ENCODE measurements at places on chromosomes 13 and 19.

GRCh38 chr19:58554494-58555368 is at the start of gene CHMP2A:
TSS of gene CHMP2A (minus strand) at chr19:58555105. CDS start at chr19:58554212, 893 bp downstream.
- peak; percentile 96 for DNase-seq

- DNase-seq: no peak
These were observed 75.7 kb downstream of the ZNF100 start for GRCh38 chr19:21691661-21692060.

GRCh38 chr13:111658145-111659100 is 338.0 kb downstream of the TEX29 start:
- no peak for DNase-seq

DNA sequence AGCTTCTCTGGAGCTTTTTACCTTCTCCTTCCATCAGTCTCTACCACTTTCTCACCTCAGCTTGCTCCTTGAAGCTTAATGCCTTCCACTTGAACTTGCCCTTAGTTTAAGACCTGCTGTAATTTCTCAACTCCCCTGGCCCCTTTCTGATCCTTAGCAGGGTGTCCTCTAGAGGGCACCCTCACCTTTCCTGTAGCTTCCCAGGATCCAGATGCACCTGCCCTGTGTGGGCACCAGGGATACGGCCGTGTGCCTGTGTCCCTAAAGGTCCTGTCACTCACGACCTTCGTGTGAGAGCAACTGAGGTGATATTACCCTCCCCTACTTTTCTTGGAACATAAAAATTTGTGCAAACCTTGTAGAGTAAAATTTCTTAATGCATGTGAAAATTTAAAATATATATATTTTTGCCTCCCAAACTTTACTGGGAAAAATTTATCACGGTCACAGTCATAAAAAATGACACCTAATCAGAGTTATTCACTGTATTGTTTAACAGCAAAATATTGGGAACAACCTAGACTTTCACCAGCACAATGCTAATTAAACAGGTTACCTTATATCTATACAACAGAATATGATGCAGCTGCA is 46.4 kb downstream of the PSG3 start:
- DNase-seq: no peak

GRCh38 chr19:41351339-41352245 is 2.1 kb downstream of the TGFB1 start:
- DNase-seq: peak; percentile 70

DNA sequence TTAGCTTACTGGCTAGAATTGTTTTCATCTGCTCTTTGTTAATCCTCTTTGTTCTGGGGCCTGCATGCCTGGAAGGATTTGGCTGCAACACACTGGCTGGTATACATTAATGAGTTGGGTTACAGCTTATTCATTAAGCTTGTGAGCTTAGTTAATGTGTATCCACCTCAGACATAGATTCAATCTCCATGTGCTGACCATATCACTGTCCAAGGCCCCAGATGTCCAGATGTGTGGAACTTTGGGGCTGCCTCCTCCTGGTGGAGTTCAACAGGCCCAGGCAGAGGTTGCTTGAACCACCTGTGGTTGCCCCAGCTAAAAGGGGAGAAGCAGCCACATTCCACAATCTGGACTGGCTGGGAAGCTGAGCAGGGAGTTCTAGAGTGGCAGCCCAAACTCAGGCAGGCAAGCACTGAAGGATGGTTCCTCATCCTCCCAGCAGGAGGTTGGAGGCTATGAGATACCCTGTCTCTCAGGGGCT is 5.4 kb downstream of the DIAPH3 start:
- DNase-seq: no peak

- DNase-seq: no peak
These were observed 86.8 kb downstream of the SLC25A15 start for GRCh38 chr13:40876020-40876738.

GRCh38 chr13:76737526-76737925 is 148.7 kb downstream of the KCTD12 start:
- no peak for DNase-seq

- no peak for DNase-seq
These were observed 44.9 kb downstream of the ESD start for GRCh38 chr13:46751811-46752635.

DNA sequence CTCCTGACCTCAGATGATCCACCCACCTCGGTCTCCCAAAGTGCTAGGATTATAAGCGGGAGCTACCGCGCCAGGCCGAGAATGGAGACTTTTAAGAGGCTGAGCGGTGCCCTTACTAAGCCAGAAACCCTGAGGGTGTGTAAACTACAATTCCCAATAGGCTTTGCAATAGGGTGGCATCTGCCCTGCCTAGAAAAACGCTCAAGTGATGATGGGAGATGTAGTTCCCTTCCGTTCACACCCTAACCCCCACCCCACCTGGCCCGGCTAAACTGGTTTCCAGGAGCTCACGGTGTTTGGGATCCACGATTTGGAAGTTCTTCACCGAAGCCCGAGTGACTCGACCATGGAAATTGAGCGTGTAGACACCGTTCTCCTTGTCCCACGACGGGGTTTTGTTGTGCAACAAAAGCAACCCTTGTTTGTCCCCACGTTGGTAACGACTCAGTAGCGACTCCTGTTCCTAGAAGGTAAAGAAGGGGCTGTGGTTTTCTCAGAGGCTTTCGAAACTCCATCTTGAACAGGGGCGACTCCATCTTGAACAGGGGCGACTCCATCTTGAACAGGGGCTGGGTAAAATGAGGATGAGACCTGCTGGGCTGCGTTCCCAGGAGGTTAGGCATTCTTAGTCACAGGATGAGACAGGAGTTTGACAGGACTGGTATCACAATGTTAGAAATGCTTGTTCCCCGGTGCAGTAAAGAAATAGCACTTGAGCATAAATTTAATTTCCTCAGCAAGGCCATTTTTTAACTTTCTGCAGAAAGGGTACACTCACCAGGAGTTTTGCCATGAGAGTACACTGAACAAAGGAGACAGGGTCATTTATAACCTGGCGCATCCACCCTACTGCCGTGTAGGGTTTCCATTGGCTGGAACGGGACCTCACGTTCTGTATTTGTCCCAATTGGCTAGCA is 9.8 kb downstream of the PPP1R15A start:
- no peak for DNase-seq

DNA sequence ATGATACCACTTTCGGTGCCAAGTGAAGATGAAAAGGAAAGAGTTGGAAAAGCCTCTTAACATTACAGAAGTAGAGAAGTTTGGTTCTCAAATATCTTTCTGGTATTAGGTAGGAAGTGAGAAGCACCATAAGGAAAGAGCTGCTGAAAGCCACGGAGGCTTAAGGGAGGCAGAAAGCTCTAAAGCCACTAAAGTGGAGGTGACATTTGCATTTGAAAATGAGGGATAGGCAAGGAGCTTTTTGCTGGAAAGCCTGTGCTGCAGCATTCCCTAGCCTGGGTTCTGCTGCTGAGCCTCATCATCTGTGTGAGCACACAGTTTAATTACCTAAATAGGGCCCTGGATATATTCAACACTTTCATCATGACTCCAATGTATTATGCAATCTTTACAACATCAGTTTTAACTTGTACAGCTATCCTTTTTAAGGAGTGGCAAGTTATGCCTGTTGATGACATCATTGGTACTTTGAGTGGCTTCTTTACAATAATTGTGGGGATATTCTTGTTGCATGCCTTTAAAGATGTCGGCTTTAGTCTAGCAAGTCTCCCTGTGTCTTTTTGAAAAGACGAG is 315.4 kb downstream of the RBM26 start:
- DNase-seq: no peak

GRCh38 chr13:87536899-87537298 is 134.3 kb upstream of the SLITRK5 start:
- no peak for DNase-seq

DNA sequence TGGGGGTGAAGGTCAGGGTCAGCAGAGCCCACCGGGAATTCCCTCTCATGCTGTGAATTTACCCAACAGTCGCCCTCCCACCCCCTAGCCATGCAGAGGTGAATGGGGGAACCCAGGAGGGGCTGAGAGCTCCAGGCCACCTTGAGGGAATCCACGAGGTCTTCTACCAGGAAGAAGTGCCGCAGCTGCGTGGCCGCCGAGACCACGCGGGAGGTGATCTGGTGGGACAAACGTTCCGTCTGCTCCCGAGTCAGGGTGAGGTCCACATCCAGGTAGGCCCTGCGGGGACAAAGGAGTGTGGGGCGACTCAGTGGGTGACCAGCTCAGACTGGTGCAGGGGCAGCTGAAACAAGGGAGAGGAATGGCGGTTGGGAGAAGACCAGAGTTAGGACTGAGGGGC is 8.1 kb downstream of the RTN2 start:
- no peak for DNase-seq

DNA sequence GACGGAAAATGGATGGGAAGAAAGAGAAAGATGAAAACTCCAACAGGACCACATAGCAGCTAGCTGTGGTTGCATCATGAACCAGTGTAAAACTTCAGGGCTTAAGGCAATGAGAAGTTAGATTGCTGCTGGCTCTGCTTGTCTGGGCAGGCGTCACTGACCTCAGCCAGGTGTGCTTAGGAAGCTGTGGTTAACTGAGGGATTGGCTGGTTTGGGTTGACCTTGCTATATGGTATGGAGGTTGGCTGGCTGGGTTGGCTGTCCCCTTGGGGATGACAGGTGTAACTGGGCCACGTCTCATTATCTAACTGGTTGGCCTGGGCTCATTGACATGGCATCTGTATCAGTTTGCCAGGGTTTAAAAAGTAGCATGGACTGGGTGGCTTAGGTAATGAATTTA is 40.9 kb downstream of the NLRP4 start:
- DNase-seq: no peak

DNA sequence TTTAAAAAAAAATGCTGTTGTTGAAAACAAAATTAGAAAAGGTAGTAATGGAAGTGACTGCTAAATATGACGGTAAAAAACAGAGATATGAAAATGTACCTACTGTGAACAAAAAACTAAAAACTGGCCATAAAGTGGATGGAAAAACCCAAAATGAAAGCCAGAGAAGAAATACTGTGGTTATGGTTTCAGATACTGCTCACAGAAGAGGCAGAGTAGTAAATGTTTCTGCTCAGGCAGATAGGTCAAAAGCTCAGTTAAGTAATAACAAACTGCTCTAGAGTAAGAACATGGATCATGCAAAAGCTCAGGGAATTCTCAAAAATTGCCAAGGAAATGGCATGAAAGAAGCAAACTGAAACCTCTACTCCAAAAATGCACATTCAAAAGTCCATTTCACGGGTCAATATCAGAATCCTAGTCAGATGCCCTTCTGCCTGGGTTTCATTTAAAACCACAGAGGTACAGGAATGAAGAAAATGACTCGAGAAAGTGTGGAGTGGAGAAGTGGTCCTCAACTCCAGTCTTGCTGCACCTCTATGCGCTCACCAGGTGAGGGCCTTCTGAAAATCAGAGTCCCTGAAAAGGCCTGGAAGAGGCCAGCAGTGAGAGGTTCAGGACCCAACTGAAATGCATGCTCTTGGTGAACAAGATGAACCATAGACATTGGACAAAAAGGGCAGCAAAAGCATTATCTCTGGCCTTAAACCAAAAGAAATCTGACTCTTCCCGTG is 315.0 kb upstream of the SPRY2 start:
- no peak for DNase-seq

GRCh38 chr19:58059671-58060078 is 593 bp downstream of the ZNF135 start:
- no peak for DNase-seq

GRCh38 chr19:1284293-1284978 is 1.2 kb upstream of the EFNA2 start:
- no peak for DNase-seq

GRCh38 chr13:42808341-42808940 is 27.1 kb downstream of the FAM216B start:
- DNase-seq: no peak

GRCh38 chr13:31605076-31605860 is 134.1 kb upstream of the RXFP2 start:
- DNase-seq: no peak

DNA sequence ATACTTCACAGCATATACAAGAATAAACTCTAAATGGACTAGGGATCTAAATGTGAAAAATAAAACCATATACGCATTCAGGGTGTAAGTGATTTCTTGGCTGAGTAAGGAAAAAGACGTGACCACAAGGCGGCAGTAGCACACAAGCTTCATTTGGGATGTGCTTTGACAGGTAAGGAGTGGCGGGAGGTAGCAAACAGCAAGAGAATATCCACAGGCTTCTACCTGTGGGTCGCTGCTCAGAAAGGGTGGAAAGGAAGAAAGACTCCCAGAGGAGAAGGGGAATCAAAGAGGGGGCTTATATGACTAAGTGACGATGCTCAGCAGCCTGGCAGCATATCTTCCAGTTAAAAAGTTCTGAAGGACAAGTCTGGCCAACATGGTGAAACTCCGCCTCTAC is 2.5 kb upstream of the ZNF121 start:
- DNase-seq: peak; percentile 50

GRCh38 chr19:35868172-35868822 is at the start of gene APLP1:
TSS of gene APLP1 (plus strand) at chr19:35868574. CDS start at chr19:35868637, 63 bp downstream.
- DNase-seq: peak; percentile 53

- no peak for DNase-seq
These were observed 1.2 kb downstream of the C5AR1 start for GRCh38 chr19:47310819-47311218.

GRCh38 chr19:511101-511851 is 4.0 kb downstream of the TPGS1 start:
- no peak for DNase-seq

GRCh38 chr13:94607056-94607455 is 5.4 kb downstream of the GPR180 start:
- no peak for DNase-seq

DNA sequence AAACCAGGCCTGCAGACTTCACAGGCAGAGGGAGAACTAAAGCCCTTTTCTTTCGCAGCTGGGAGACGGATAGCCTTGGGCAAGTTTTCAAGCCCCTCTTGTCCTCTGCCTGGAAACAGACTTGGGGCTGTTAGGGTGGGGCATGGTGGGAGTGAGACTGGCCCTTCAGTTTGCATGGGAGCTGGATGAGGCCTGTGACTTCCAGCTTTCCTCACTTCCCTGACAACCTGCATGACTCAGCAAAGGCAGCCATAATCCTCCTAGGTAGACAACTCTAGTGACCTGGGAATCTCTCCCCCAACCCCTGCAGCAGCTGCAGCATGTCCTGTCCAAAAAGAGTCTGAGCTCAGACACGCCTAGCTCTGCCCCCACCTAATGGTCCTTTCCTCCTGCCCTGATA is 93.0 kb downstream of the POSTN start:
- no peak for DNase-seq

DNA sequence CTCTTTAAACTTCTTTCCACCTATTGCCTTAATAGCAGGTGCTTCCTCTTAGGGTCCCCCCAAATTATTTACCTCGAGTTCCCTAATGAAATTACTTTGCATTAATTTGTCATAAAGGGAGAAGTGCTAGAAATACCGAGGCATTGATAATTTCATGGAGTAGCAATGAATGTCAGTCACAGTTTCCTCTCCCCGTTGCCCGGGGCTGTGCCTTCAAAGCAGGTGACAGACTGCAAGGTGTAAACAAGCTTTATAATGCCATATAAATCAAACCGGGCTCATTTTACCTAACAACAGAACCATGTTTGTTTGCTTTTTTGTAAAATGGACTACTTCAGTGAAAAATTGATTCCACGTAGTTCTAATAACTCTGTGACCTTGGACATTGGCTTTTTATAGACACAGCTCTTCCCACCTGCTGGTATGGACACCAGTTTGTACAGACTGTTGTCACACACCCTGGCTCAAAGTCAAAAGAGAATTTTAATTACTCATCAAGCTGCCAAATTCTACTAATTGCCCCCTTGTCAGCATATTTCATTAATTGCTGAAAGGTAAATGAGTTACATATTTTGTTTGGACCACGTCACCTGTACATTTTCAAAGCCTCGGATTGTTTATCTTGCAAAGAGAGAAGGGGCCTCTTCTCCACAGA is 171.1 kb downstream of the STK24 start:
- no peak for DNase-seq

Data from activated naive CD8-positive, alpha-beta T cell treated with anti-CD3 and anti-CD28 coated beads, Interleukin-2, amount 50 U/mL, for 16 hours (primary cell).